NB4 (cell line): ENCODE measurements at places on chromosomes 3 and 15.
A peak's percentile ranks its signal among the peaks of the same experiment; 100 is the strongest.

- DNase-seq = no peak
Measured at GRCh38 chr3:56620371-56620770, 62.7 kb downstream of the TASOR start.

DNA sequence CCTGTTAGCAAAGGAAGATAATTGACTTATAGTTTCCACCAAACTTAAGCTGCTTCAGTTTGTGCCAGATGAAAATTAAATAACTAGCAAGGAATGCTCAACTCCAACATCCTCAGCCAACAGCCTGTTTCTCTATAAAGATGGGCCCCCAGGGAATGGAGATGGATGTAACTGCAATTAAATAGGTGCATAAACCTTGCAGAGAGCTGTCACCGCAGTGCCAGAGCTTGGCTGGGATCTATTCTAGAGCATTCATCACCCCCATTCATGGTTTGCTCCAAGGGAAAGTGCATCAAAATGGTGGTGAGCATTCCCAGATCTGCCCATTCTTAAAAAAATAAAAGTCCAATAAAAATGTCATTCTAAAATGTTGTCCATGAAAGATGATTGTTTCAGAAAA lies 19.7 kb upstream of the RORA start:
- DNase-seq = no peak

- DNase-seq = no peak
Measured at GRCh38 chr3:54261141-54261540, 138.8 kb downstream of the CACNA2D3 start.

- DNase-seq = no peak
Measured at GRCh38 chr3:1037631-1038030, 55.2 kb upstream of the CNTN6 start.

DNA sequence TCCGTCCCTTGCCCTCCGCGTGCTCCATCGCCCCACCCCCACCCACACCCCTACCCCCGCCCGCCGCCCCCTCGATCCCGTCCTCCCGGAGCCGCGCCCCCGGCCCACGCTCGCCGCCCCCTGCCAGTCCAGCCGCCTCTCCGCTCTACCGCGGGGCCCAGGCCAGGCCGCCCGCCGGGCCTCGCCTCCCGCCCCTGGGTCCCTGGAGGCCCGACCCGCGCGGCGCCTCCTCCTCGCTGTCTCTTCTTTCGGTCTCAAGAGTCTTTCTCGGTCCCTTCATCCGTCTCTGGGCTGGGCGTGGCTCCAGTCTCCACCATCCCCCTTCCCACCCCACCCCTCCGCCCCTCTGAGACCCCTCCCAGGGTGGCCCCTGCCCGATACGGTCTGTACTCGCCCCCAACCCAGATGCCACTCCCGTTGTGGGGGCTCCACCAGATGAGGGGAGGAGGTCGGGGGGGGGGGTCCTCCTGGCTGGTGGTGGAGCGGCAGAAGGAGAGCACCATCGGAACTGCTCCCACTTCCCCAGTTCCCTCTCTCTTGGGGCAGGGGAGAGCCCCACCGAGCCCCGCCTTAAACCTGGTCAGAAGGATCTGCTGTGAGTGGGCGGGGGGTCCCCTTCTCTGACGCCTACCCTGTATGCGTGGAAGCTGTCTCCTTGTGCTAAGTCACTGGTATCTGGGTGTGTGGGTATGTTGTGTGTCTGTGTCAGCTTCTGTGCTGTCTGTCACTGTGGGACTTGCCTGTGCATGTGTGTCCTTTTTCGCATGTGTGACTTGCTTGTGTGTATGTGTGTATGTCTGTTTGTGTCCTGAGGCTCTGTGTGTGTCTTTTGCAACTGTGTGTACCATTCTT lies 1.0 kb downstream of the PRKCD start:
- peak; percentile 78 for DNase-seq

DNA sequence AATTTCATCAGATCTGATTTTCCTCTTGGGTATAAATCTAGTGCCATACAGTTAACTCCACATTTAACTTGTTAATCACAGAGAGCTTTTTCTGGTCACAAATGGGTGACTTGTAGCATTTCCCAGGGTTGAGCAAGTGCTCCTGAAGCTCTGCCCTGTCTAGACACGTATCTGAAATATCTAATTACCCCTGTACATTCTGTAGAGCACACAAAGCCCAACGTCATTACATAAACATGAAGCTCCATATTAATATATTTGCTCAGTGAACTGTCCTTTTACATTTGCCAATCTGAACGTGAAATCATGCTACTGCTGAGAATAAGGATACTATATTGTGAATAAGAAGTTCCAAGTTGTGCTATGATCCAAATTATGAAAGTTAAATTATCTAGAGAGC lies 49.0 kb downstream of the THBS1 start:
- DNase-seq = no peak

DNA sequence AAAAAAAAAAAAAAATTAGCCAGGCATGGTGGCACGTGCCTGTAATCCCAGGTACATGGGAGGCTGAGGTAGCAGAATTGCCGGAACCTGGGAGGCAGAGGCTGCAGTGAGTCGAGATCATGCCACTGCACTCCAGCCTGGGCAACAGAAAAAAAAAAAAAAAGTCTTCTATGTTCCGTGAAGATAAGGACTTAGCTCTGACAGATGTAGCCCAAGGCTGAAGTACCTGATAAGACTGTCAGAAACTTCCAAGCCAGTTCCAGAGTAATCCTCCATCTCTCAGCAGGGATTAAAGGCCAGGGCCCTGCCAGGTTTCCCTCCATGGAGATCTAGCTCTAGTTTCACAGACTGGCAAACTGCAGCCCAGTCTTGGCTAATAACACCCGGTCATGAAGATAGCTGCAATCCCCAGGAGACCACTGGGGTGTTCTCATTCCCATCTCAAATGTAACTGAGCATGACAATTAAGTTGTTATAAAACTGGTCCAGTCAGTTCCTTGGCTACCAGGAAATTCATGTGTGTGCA lies 8.5 kb downstream of the CDCP1 start:
- peak; percentile 73 for DNase-seq

GRCh38 chr3:161265916-161266571 lies 44.9 kb downstream of the NMD3 start:
- no peak for DNase-seq

GRCh38 chr3:45127130-45127822 lies 18.9 kb downstream of the CDCP1 start:
- no peak for DNase-seq

DNA sequence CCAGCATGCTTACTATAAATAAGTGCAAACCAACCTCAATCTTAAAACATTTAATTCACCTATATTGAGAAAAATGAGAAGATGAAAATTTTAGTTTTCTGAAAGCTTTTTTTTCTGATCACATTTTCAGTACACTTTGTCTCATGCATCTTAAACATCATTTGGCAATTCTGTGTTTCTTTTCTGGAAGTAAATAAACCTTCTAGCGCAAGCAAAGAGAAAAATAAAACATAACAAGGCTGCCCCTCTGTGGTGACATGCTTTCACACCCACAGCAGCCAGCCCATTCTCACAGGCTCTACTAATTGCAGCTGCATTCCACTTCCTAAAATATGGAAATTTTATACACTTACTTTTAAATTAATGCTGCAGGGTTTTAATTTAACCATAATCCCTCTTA lies 90.1 kb downstream of the NEK10 start:
- peak; percentile 12 for DNase-seq

DNA sequence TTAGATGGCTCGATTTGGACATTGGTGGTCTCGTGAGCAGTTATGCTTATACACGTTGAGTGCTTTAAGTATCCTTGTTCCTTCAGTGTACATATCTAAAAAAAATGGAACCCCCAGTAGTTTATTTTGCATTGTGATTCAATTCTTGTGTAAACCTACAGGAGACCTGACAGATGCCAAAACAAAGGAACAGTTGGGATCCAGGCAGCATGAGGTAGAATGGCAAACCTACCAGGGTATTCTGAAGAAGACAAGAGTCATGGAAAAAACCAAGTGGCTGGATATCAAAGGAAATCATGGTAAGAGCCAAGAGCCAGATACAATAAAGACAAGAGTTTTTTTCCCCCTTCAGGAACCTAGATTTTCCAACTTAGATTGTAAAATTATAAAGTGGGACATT lies 2.0 kb downstream of the TMEM62 start:
- DNase-seq = no peak

DNA sequence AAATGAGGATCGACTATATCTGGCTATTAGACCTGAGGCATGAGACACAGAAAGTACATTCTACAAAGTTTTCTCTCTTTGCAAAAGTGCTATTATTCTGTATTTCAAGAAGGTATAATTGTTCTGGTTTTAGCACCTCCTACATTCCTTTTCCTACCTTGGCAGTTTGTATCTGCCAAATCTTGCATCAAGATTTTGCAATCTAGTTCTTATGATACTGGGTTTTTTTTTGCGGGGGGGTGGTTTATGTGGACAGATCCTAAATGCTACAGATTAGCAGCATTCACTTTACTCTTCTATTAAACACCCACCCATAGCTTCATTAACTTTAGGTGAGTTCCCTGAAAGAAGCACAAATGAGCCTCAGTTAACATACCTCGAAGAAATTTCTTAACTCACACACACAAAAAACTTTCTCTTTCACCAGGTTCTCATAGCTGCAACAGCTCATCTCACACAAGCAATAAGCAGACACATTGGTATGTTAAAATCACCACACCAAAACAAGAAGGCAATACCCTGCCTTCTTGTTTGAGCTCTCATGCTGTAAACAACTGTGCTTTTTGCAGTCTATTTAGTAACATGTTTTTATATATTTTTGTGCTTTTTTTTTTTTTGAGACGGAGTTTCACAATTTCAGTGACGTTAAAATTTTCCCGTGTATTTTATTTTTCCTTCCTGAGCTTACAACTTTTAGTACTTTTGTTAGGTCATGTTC lies 73.0 kb upstream of the VGLL4 start:
- peak; percentile 16 for DNase-seq

GRCh38 chr3:157914882-157915281 lies 191.3 kb downstream of the SHOX2 start:
- DNase-seq = no peak
